ENCODE measurements at places on chromosomes 11 and 22.

- peak; percentile 4 for DNase-seq
Observed at GRCh38 chr11:96472085-96472484, 82.3 kb downstream of the JRKL start.

- DNase-seq = peak; percentile 31
Observed at GRCh38 chr22:45438336-45438735, 24.8 kb downstream of the RIBC2 start.

GRCh38 chr22:39537975-39538374, 5.4 kb upstream of the RPS19BP1 start:
- DNase-seq = no peak

DNA sequence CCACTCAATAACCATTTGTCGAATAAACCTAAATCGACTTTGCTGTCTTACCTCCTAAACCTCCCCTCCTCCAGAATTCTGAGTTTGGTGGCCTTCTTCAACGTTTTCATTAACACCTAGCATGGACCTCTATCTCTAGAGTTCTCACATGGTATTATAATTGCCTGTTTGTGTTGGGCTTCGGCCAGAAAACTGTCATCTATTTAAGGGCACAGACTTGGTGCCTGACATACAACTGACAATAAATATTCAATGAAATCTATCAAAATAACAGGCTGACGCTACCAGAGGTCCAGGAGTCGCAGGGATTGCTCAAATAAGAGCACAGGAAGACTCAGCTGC, 687 bp downstream of the ALKBH8 start:
- DNase-seq = no peak

DNA sequence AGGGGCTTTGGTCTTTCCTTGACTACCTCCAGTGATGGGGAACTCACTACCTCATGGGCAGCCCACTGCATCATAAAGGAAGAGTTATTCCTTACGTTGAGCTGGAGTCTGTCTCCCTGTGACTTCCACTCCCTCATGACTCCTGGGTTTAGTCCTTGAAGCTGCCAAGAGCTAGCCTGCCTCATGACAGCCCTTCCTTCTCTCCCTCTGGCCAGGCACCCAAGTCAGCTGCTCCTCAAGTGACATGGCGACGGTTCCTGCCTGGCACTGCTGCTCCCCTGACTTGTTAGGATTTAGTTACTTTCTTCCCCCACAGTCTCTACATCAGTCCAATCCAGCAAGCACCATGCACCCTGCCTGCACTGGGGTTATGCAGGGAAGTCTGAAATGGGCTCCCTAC, 196.1 kb upstream of the TBCEL start:
- DNase-seq = no peak

GRCh38 chr11:126927623-126928022, 72.9 kb downstream of the KIRREL3 start:
- DNase-seq = no peak

DNA sequence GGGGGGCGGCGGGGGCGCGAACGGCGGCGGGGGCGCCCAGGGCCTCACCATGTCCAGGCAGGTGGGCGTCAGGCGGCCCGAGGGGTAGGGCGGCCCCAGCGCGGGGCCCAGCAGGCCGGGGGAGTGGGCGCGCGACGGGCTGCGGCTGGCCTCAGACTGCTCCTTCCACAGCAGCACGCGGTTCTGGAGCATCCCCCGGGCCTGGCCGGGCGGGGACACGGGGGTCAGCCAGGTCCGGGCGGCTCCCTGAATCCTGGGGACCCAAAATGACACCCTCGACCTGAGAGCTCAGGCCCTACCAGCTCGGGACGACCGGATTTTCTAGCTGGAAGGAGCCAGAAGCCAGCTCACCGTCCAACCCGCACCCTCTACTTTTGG, 5.5 kb upstream of the SLC16A8 start:
- DNase-seq = no peak

GRCh38 chr11:65983589-65983987, 18.4 kb downstream of the EIF1AD start:
- DNase-seq = no peak

DNA sequence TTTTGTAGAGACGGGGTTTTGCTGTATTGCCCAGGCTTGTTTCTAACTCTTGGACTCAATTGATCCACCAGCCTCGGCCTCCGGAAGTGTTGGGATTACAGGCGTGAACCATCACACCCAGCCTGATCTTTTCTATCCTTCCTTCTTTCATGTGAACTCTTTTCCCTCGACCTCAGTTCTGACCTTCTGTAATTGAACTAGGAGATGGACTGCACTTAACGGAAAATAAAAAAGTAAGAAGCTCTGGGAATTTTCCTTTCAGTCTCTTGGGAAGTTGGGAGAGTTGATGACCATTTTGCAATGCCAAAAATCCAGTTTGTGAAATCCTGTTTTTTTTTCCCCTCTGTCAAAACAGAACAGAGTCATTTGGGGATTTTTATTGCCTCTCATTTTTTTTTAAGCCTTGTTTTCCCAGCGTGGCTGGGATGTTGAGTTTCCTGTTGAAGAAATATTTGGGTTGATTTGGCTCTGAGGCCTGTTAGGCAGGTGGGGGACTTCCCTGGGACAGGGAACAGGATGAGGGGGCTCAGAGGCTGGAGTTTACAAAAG, 26.9 kb upstream of the CYB5R3 start:
- DNase-seq = no peak

DNA sequence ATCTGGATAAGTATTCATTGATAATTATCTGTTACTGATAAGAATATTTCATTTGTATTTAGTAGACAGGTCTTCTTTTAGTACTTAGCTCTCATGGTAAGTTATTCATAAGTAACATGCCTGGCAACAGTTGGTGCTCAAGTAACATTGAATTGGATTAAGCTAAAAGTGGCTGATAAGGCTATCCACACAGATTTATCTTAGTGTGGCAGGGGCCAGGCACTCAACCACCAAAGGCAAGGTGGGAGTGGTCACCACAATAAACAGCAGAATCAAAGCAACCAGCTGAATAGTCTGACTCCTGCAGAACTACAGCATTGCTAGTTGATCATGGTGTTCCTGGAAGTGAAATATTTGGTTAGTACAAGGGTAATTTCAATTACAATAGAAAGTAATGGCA, 33.0 kb upstream of the NARS2 start:
- no peak for DNase-seq

DNA sequence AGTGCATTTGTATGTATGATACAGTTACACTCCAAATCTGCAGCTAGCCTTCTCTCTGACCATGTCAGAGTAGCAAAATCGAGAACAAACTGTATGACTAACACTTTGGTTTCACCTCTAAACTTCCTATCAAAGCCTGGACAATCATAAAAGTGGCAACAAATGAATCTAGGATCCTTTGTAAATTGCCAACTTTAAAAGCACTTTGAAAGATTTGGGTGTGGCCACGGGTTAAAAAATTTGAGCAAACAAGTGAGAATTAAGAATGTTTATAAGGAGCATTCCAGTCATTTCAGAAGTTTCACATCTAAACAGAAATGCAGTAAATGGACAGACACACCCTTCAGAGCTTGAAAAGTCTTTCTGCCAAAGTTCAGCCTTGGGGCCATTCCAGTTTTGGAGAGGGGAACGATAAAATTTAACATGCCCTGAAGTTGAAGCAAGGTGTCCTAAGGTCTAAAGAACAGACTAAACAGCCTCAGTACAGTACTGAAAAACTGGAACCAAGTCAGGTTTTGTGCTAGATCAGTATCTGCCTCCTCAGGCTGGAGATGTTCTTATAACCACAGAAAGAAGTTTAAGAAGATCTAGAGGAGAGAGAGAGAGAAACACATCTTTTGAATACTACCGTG, 181.9 kb upstream of the BDNF start:
- DNase-seq = peak; percentile 21

GRCh38 chr22:40818747-40819598, at the start of gene SLC25A17:
Gene SLC25A17, minus strand, starts transcription at chr22:40819346. Its CDS starts 98 bp downstream, at chr22:40819248.
- peak; percentile 76 for DNase-seq

DNA sequence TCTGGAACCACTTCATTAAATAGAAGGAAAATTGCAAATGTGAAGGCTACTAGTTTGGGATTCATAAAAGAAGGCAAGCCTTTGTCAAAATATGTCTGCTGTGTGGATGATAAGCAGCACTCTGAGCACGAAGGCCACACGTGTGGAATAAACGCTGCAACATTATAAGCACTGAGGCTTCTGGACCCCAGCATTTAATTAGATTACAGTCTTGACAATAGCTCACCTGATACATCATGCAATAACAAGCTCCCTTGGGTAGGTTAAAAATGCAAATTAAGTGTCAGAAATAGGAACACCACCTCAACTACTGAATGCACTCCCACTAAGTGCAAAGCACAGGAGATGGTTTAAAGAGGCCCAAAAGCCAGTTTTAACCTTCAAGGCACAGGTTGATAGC, 179.3 kb downstream of the LARGE1 start:
- no peak for DNase-seq

DNA sequence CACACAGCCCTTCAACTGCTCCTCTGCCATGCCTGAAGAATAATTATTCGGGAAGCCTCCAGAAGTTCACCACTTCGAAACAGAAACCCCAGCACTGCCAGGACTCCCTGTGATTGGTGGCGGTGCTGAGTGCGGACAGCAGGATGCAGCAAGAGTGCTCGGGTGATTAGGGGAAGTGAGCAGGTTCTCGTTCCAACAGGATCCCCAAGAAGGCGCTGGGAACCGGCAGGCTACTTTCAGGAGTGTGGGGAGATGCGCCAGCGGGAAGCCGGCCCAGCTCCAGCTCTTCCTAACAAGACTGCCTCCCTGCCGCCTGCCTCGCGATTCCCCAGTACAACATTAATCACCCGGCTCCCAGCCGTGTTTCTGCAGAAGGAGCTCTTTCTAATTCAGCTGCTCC, 630.2 kb downstream of the BRD1 start:
- DNase-seq = no peak

DNA sequence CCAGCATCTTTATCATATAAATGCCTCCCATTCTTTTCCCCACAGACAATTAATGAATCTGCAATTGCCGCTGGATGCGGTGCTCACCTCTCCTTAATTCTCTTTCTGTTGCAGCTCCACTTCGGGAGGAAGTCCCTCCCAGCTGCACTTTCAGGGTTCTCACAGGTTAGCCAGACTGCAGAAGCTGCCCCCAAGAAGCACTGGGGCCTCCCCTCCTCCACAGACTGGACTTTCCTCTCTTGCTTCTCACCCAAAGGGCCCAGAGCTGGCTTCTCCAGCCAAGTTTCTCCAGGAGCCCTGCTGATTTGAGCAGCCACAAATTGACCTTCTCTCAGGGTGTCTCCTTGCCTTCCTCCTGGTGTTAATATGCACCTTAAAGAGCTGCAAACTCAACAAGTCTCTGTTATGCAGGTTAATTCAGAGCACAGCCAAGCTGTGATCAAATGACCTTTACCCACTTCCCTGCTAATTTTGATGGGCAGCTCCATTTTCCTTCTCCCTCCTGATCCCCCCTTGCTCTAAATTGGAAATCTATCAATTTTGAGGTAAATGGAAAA, 298.9 kb downstream of the BUD13 start:
- DNase-seq = no peak

GRCh38 chr11:122656631-122657101, 1.1 kb downstream of the UBASH3B start:
- no peak for DNase-seq

GRCh38 chr22:23787600-23787896, 782 bp downstream of the SMARCB1 start:
- DNase-seq = no peak

GRCh38 chr11:11620173-11620920, 1.5 kb downstream of the GALNT18 start:
- DNase-seq = no peak

DNA sequence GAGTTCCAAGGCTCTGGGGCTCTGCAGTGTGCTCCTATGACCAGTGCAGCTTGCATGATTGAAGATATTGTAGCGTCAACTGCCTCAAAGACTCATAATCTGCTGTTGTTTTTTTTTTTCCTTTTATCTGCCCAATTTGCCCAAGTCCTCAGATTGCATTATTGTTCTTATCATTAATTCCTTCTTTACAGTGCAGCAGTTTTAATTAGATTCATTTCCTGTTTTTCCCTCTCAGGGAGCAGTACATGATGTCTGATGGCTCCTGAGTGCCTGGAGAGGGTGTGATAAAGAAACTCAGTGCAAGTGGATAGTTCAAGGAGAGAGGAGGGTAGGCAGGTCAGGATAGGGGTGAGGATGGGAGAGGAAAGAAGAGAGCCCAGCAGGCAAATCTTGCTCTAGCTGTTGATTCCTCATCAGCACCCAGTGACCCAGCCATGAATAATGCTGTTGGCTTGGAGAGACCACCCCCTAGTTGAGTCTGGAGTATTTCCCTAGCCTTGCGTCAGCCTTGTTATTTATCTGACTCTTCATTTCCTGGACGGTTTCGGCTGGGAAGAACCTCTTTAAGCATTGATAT, 219.6 kb upstream of the SESN3 start:
- peak; percentile 24 for DNase-seq

DNA sequence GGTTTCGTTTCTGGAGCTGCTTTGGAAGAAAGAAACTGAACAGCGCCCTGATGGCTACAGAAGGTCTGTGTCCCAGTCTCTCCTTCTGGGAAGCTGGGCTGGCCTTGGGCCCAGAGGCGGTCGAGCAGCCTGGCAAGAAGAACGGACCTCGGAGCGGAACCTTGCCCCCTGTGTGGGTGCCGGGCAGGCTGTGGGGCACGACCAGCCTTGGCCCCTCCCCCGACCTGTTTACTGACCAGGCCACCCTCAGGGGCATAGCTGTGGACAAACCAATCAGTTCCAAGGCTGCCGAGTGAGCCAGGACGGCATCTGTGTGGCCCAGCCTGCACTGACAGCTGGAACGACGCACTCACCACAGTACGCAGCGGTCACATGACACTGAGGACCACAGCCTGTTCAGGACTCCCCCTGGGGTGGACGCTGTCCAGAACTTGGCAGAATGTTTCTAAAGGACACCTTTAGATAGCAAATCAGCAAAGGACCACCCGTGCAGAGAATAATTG, 7.2 kb downstream of the PIM3 start:
- DNase-seq = no peak

DNA sequence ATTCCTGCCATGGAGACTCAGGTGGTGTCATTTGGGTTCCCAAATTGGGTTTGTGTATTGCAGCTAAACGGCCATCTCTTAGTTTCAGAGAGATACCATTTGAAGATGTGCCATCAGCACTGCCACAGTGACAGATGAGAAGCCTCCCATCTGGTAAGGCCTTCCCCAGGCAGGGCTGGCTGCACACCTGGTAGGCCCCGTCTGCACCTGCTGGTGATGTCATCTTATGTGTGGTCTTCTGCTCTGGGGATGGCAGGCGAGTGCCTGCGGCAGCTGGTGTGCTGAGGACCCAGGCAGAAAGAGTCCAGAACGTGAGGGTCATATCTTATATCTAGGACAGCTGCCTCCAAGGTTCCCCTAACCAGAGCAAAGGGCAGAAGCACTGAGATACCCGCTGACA, 100.6 kb downstream of the CSNK2A3 start:
- no peak for DNase-seq

DNA sequence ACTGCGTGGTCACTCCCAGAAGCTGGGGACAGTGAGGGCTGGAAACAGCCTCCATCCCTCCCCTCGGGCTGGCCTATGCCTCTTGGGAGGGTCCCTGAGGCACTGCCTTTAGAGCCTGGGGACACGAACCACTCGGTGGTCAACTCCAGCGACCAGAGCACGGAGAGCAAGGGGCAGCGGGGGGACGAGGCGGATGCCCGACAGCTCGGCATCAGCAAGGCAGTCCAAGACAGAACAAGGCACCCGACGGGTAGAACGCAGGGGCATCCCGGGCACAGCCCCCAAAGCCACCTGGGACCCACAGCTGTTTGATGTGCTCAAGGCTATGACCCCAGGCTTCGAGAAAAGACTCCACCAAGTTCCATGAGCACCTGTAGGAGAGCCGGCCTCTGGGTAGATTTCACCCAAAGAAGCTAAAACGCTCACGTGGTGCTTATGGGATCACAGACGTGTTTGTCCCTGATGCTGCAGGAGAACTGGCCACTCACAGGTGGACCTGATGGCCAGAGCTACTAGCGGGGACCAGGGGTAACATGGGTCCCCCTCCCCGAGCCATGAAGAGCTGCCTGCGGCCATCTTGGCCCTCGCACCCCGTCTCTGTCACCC, 510 bp upstream of the LSP1 start:
- no peak for DNase-seq

All from MV-4-11 (cell line).